Dermis microvascular lymphatic vessel endothelial cell (primary cell): ENCODE measurements at places on chromosomes 2 and 18. TPM values are rescaled to one million over a fixed set of nuclear protein-coding genes. Genes with fewer than 3 reads are reported as not detected.

RAMP1 gene
- total RNA-seq, result not detected in 2 replicates

NTSR2 gene
- not detected in 2 replicates for total RNA-seq

RAB31 gene
- 46.5 and 56.6 TPM in 2 replicates for total RNA-seq

SPATS2L gene
- total RNA-seq, result 9.4 and 11.1 TPM in 2 replicates

DNA sequence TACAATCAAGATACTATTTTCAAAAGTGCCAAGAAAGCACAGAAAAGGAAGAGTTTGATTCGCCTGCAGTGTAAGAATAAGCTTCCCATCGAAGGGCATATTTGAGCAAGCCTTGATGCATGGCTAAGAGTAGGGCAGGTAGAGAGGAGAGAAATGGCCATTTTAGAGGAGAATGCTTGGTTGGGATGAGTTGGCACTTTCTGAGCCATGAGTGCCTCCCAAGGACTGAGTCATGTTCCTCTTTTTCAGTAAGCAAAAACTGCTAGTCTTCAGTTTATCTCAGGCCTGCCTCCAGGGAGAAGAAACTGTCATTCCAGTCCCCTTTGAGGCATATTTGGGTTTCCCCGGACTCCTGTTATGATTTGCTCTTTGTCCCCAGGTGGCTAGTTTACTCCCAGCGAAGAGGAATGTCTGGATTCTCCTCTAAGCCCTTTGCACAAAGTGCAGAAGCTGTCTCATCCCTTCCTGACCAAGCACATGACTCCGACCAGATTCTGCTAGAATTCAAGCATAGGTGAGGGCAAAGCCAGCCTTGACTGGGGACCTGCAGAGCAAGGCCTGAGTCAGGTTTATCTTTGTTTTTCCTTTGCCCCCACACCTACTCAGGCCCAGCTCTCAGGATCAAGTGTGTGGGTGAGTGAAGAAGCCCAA is 115.2 kb downstream of the TTC32 start:
- no peak for DNase-seq

GRCh38 chr2:123913143-123913735 is 111.8 kb upstream of the CNTNAP5 start:
- no peak for DNase-seq

- no peak for DNase-seq
These were observed 710.0 kb upstream of the ID2 start for GRCh38 chr2:7971841-7972240.

- no peak for DNase-seq
These were observed 30.1 kb upstream of the COPS8 start for GRCh38 chr2:237055386-237056100.
